ENCODE measurements at places on chromosomes 16 and 17. TPM values are rescaled to one million over a fixed set of nuclear protein-coding genes. Genes with fewer than 3 reads are reported as not detected.

DNA sequence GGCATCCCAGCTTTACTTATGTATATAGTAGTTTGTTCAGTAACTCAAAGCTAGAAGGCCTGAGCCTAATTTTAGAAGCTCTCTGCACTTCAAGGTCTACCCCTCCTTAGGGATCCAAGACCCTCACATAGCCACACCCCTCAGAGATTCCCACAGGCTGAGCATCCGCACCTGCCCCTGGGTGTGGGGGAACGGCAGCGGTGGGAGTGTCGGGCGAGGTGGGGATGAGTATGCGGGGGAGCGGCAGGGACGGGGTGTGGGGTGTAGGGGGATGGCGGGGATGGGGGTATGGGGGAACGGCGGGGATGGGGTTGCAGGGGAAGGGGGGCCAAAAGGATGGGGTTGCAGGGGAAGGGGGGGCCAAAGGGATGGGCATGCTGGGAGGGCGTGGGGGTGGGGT is 24.9 kb upstream of the BEAN1 start:
- no peak overlapping the region for H3K27ac ChIP-seq
- H3K4me1 ChIP-seq = peaks cover 6% of the 10 kb centered on the region
- H3K4me3 ChIP-seq = no peak overlapping the region

DNA sequence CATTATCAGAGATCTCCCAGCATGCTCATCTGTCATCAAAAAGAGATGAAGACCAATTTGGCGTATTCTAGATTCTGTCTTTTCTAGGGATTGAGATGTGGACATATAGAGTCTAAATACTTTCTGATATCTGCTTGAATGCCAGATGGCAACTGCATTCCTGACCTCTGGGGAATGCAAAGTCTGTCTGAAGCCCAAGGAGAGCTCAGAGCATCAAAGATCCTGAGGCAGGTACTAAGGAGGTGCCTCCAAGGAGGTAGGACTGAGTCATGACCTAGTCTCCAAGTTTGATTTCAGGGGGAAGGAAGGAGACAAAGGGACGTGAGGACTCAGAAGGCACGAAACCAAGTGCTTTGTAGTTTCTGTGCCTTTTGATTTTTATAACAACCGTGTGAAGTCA is 448.4 kb downstream of the HS3ST3B1 start:
- no peak overlapping the region for H3K27ac ChIP-seq
- H3K4me3 ChIP-seq = no peak overlapping the region
- no peak for DNase-seq

- no peaks in the 10 kb centered on the region for H3K4me1 ChIP-seq
- no peak overlapping the region for H3K27ac ChIP-seq
- H3K4me3 ChIP-seq = no peak overlapping the region
- H3K27me3 ChIP-seq = no peaks in the 10 kb centered on the region
Observed at GRCh38 chr16:11752856-11753255, 10.2 kb upstream of the TXNDC11 start.

DNA sequence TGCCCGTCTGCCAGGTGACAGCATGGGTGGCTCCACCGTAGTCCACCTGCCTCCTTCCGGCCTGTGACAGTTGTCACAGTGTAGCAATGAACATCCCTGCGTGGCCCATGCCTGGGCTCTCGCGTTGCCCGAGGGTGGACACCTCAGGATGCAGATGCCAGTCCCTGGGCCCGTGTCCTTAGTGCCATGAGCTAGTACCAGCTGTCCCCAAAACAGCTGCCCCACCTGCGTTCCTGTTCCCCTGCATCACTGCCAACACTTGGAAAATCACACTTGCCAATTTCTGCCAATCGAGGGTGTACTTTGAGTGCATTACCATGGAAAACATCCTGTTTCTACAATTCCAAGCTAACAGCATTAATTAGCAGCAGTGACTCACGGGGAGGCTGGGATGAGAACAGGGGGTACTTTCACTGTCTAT is 9.0 kb upstream of the C16orf95 start:
- H3K27me3 ChIP-seq = no peaks in the 10 kb centered on the region
- no peak for DNase-seq
- H3K27ac ChIP-seq = peak overlapping the region; percentile 61
- H3K4me3 ChIP-seq = no peak overlapping the region
- peaks cover 7% of the 10 kb centered on the region for H3K36me3 ChIP-seq

Gene SLFN11
- total RNA-seq = 40.0 TPM

Gene SLC6A2
- not detected for total RNA-seq
